ENCODE measurements at places on chromosomes 4 and X. TPM values are rescaled to one million over a fixed set of nuclear protein-coding genes. Genes with fewer than 3 reads are reported as not detected.

DNA sequence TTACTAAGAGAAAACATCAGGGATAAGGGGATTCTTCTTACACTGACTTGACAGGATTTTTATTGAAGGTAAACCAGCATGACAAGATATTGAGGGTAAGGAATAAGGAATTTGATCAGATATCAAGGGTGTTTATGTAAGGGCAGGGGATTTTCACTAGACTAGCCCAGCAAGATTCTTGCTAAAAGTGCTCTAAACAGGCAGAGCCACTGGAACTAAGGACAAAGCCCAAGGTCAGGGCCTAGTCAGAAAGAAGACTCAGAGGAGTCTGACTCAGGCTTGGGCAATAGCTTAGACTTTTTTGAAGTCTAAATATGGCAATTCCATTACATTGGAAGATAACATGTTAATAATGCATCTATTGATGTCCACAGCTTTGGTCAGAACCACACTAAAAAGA, 6.5 kb upstream of the GLRA3 start:
- DNase-seq: no peak
- H3K4me1 ChIP-seq: no peaks in the 10 kb centered on the region
- no peak overlapping the region for H3K27ac ChIP-seq
- H3K4me3 ChIP-seq: no peak overlapping the region
- H3K36me3 ChIP-seq: no peaks in the 10 kb centered on the region
- no peaks in the 10 kb centered on the region for H3K27me3 ChIP-seq

DNA sequence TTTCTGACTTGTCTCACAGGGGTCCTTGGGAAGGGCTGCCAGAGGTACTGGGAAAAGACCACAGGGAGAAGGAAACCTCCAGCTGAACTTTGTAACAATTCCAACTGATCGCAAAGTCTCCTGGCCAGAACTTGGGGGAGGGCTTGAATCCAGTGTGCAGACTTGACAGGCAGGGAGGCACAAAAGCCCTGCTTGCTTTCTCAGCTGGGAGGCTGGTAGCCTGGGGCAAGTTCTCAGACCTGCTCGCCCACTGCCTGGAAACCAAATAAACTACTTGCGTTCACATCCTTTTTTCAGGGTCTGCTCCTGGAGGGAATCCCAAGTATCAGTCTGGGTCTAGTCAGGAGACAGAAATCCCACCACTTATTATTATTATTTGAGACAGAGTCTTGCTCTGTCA, 48.0 kb upstream of the CASK start:
- no peak overlapping the region for H3K27ac ChIP-seq
- H3K4me1 ChIP-seq: no peaks in the 10 kb centered on the region
- DNase-seq: no peak
- H3K36me3 ChIP-seq: no peaks in the 10 kb centered on the region
- peaks cover 1% of the 10 kb centered on the region for H3K27me3 ChIP-seq

DNA sequence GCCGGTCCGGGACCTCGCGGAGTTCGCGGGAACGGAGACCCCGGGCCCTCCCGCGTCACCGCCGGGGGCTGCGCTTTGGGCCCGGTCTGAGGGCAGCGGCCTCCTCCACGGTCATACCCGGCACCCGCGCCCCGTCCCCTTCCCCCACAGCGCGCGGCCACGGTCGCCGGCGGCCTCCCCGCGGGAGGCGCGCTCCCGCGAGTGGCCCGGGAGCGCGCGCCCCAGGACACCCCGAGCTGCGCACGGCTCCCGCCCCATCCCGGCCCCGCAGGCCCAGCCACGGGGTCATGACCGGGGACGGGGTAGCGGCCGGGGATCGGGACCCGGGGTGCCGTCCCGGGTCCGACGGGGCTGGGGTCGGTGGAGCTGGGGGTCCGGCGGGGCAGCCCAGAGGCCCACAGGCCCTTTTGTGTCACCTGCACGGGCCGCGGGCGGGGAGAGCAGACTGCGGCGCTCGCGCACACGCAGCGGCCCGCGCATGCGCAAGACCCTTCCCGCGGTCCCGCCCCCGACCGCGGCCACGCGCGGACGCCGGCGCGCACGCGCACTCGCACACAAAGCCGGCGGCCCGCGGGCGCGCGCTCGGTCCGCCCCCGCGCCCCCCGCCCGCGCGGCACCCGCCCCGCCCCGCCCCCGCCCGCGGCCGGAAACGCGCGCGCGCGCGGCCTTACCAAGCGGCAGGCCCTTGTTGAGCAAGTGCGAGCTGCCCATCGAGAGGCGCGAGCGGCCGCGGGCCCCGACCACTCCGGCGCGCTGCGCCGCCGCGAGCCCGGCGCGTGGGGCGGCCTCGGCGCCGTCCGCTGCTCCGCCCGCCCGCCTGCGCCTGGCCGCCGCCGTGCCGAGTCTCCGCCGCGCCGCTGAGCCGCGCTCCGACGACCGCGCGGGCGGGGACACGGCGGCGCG, at the start of gene CTBP1:
Gene CTBP1 (minus strand): TSS at position 886 of the 903 bp plus-strand sequence. CDS start 7,799 bp downstream, outside the sequence.
- peaks cover 64% of the 10 kb centered on the region for H3K4me1 ChIP-seq

DNA sequence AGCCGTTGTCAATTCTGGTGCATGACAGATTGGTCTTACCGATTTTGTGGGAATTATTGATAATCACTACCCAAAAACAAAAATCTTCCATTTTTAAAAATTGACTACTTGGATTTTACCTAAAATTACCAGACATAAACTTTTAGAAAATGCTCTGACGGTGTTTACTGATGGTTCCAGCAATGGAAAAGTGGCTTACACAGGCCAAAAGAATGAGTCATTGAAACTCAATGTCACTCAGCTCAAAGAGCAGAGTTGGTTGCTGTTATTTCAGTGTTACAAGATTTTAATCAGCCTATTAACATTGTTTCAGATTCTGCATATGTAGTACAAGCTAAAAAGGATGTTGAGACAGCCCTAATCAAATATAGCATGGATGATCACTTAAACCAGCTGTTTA, 23.0 kb upstream of the UGT2B17 start:
- H3K36me3 ChIP-seq: no peaks in the 10 kb centered on the region
- DNase-seq: no peak
- H3K4me3 ChIP-seq: no peak overlapping the region
- H3K4me1 ChIP-seq: no peaks in the 10 kb centered on the region
- H3K27me3 ChIP-seq: no peaks in the 10 kb centered on the region

- H3K4me3 ChIP-seq: no peak overlapping the region
- no peaks in the 10 kb centered on the region for H3K4me1 ChIP-seq
- no peaks in the 10 kb centered on the region for H3K27me3 ChIP-seq
- H3K27ac ChIP-seq: no peak overlapping the region
Observed at GRCh38 chr4:41329361-41329760, 72.6 kb downstream of the UCHL1 start.

- no peaks in the 10 kb centered on the region for H3K4me1 ChIP-seq
- no peak overlapping the region for H3K27ac ChIP-seq
- peak; percentile 13 for DNase-seq
- H3K4me3 ChIP-seq: no peak overlapping the region
- H3K36me3 ChIP-seq: no peaks in the 10 kb centered on the region
- H3K27me3 ChIP-seq: no peaks in the 10 kb centered on the region
Observed at GRCh38 chr4:143375326-143376073, 38.8 kb downstream of the GAB1 start.

DNA sequence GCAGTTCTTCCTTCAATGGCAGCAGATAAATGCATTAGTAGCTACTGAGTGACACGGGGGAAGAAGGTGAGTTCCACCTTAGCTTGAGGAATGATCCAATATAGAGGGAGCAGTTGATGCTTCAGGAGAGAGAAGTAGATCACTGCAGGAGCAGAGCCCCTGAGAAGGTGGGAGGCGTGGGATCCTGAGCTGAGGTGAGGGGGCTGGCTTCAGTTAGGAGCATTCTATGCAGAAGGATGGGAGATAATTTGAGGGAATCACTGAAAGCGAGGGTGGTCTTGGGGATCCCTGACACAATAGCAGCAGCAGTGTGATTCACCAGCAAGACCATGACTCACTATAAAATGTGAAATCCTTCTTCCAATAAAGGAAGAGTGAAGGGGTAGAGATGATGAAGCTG, 48.0 kb downstream of the XAGE2 start:
- no peaks in the 10 kb centered on the region for H3K36me3 ChIP-seq
- H3K27ac ChIP-seq: no peak overlapping the region
- no peaks in the 10 kb centered on the region for H3K27me3 ChIP-seq
- no peak for DNase-seq

DNA sequence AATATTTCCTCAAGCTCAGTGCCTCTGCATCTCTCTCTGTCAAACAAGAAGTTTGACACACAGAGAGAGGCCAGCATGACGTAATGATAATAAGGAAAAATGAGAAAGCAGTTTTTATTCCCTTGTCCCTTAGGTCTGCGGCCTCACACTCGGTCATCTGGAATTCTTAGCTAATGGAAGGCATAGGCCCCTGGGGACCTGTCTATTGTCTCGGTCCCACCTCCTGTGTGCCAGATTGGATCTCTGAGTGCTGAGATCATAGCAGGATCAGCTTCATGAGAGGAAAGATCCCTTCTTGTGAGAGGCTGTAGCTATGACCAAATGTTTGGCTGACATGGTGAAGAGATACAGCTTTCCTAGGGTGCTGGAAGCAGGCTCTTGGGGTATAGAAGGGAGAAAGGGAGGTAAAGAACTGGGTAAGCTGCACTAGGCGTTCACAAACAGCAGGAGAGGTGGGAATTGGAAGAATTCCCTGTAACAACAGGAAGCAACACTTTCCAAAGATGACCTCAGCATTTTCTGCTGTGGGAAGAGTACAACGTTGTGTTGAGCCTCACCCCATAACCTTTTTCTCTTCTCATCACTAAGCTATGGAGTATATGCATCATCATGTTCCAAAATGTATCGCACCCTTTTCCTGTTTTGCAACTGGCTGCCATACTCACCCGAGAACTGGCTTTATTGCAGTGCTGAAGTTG, 20.2 kb downstream of the TMEM31 start:
- H3K27ac ChIP-seq: no peak overlapping the region
- no peaks in the 10 kb centered on the region for H3K36me3 ChIP-seq
- H3K4me3 ChIP-seq: no peak overlapping the region
- peaks cover 9% of the 10 kb centered on the region for H3K27me3 ChIP-seq
- DNase-seq: no peak

GRCh38 chrX:39874202-39874816, 223.4 kb downstream of the BCOR start:
- H3K4me3 ChIP-seq: no peak overlapping the region
- H3K36me3 ChIP-seq: no peaks in the 10 kb centered on the region
- H3K27ac ChIP-seq: peak overlapping the region; percentile 60

- H3K4me1 ChIP-seq: no peaks in the 10 kb centered on the region
- no peak overlapping the region for H3K27ac ChIP-seq
- no peak for DNase-seq
- H3K27me3 ChIP-seq: peaks cover 5% of the 10 kb centered on the region
- no peaks in the 10 kb centered on the region for H3K36me3 ChIP-seq
Observed at GRCh38 chrX:15465896-15466651, 27.1 kb downstream of the PIR start.

GRCh38 chr4:40682290-40683101, 52.8 kb upstream of the RBM47 start:
- H3K36me3 ChIP-seq: no peaks in the 10 kb centered on the region
- no peak overlapping the region for H3K27ac ChIP-seq
- H3K27me3 ChIP-seq: peaks cover 3% of the 10 kb centered on the region
- no peak for DNase-seq
- H3K4me3 ChIP-seq: no peak overlapping the region

DNA sequence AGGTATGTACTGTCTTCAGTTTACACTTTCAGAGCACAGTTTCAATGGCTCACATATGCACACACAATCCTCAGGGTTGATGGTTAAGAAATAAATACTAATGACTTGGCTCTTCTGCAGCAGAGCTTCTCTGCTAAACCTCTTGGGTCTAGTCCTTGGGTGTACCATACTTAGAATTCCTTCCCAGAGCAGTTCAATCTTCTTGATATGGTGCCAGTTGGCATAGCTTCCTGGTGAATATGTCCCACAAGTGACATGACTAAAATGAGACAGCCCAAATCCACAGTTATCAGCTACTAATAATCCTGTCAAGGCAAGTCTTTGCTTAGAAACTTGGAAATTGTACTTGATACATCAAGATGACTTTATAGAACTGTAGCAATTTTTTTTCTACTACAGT, 654.4 kb downstream of the IQCM start:
- no peak for DNase-seq
- H3K27me3 ChIP-seq: no peaks in the 10 kb centered on the region
- H3K27ac ChIP-seq: no peak overlapping the region
- no peak overlapping the region for H3K4me3 ChIP-seq

- no peak overlapping the region for H3K27ac ChIP-seq
- peaks cover 3% of the 10 kb centered on the region for H3K27me3 ChIP-seq
- H3K4me3 ChIP-seq: no peak overlapping the region
- no peaks in the 10 kb centered on the region for H3K4me1 ChIP-seq
Observed at GRCh38 chr4:47239649-47240048, 208.3 kb downstream of the GABRB1 start.

DNA sequence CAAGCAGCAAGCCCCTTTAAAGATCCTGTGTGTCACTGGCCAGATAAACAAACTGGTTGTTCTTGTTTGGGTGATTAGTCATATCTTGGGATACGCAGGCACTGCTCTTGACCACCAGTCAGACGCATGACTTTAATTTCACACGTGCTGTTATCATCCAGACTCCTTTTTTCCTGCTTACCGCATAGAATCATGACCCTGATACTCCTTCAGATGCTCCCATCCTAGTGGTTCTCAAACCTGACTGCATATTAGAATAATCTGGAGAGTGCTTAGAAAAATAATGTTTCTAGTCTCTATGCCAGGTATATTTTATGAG, 78.8 kb downstream of the CLDN22 start:
- H3K27me3 ChIP-seq: peaks cover 2% of the 10 kb centered on the region
- H3K36me3 ChIP-seq: no peaks in the 10 kb centered on the region
- H3K27ac ChIP-seq: no peak overlapping the region
- no peak for DNase-seq
- H3K4me3 ChIP-seq: no peak overlapping the region

GRCh38 chr4:90542216-90542615, 415.0 kb downstream of the CCSER1 start:
- no peak overlapping the region for H3K4me3 ChIP-seq
- no peaks in the 10 kb centered on the region for H3K27me3 ChIP-seq
- peaks cover 3% of the 10 kb centered on the region for H3K4me1 ChIP-seq
- H3K36me3 ChIP-seq: no peaks in the 10 kb centered on the region
- H3K27ac ChIP-seq: no peak overlapping the region
- DNase-seq: no peak

GRCh38 chrX:67720344-67720743, 176.5 kb downstream of the AR start:
- H3K4me3 ChIP-seq: no peak overlapping the region
- H3K27ac ChIP-seq: no peak overlapping the region
- DNase-seq: no peak

- H3K4me3 ChIP-seq: no peak overlapping the region
- H3K27me3 ChIP-seq: no peaks in the 10 kb centered on the region
- DNase-seq: no peak
Observed at GRCh38 chrX:21905953-21906352, 34.6 kb upstream of the SMS start.

DNA sequence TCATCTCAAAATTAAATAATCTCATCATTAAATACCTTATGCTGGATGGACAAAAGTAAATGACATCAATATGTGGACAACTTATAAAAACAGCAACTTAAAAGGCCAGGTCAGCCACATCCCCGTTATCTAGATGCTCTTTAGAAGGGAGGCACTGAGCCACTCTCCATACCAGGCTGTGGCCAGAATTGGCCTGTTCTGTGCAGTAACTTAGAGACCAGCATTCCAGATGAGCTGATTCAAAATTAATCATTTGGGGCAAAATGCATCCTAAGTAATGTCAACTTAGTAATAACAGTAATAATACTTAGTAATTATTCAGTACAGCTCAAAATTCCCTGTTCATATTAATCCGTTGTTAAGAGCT, 373.6 kb downstream of the FBXW7 start:
- no peaks in the 10 kb centered on the region for H3K36me3 ChIP-seq
- peaks cover 3% of the 10 kb centered on the region for H3K27me3 ChIP-seq
- peaks cover 7% of the 10 kb centered on the region for H3K4me1 ChIP-seq

The TCEAL2 gene
- total RNA-seq: not detected

Measured in activated CD4-positive, alpha-beta T cell treated with anti-CD3 and anti-CD28 coated beads, Interleukin-2, amount 10 ng/mL, durations not matched to agents 7 days and 5 days (primary cell).